ENCODE measurements at places on chromosomes 2 and 18.

- DNase-seq = no peak
Measured at GRCh38 chr2:41726364-41726763, 321.5 kb upstream of the PKDCC start.

- DNase-seq = peak; percentile 80
Measured at GRCh38 chr2:71000780-71001591, 6.3 kb upstream of the TEX261 start.

- DNase-seq = no peak
Measured at GRCh38 chr2:116716038-116716437, 1098.5 kb upstream of the DDX18 start.

DNA sequence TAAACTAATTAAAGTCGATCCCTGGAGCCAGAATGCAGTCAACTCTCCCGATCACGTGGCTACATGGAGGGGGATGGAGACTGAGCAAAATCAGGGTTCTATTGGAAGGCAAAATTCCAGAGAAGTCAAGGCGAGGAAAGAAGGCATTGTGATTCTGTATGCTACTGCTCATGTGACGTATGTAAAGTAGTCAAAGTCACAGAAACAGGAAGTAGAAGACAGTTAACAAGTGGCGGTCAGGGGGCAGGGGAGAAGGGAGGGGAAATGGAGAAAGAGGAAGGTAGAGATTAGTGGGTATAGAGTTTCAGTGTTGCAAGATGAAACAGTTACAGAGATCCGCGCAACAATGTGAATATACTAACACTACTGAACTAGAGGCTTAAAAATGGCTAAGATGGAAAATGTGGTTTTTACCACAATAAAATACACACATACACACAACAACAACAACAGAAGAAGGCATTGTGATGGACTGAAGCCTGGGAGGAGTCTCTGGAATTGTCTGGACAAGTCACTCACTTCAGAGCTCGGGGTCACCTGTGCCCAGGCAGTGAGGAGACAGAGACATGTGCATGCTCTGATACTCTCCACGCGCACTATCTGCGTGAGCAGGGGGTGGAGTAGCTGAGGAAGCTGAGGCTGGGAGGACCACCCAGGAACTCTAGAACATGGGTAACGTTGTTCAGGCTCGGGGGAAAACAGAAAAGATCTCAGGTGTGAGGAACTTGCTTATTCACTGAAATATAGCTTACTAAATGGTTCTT is 89.9 kb upstream of the CDCA7 start:
- peak; percentile 34 for DNase-seq

- no peak for DNase-seq
Measured at GRCh38 chr2:8457092-8457481, 224.8 kb upstream of the ID2 start.

GRCh38 chr2:28274911-28275685 is 117.6 kb upstream of the FOSL2 start:
- DNase-seq = peak; percentile 13

DNA sequence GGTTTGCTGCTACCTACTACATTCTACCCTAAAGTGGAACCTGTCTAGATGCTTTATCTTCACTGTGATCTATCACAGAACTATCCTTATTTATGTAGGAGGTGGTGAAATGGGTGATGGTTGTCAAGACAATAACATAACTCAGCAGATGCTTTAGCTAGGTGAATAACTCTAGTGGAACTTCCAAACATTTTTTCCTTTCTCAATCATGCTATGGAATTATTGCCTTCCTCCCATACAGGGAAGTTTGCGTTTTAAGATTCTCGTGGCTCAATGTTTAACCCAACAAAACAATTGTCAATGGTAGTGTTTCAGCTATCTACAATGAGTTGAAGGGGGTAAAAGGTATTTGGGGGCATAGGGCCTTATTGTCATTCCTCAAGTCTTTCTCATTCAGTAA is 82.6 kb upstream of the GLI2 start:
- DNase-seq = no peak

DNA sequence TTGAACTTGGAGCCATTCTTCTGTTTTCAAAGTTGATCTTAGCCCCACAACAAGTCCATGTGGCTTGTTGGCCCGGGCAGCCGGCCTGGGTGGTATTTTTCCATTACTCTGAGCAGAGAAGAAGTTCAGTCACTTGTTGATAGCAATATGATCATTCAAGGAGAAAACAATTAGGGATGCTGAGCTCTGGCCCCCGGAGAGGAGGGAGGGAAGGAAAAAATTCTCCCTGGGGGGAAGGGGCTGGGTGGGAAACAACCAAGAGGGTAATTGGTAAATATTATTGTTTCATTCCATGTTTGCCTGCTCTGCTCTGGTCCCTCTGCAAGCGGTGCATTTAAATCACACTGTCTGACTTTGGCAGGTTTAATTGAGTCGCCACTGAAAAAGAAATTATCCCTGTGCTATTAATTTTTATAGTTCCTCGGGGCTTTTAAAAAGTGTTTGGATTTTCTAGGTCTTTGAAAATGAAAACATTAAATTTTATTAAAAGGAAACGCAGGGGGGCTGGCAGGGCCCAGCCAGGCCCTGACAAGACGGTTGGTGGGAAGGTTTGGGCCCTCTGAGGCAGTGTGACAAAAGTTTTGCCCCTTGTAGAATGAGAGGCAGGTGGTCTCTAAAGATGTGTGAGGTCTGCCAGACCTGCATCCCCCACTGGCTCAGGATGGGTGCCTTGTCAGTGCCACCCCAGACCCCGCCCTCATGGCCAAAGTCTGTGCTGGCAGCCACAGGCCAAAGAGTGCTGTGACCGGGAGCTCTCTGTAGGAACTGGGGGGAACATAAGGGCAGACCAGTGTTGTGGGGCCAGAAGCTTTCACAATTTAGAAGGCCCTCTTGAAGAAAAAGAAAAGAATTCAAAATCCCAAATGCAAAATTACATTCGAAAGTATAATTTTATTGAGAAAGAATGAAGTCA is 52.5 kb upstream of the SLC14A2 start:
- no peak for DNase-seq

DNA sequence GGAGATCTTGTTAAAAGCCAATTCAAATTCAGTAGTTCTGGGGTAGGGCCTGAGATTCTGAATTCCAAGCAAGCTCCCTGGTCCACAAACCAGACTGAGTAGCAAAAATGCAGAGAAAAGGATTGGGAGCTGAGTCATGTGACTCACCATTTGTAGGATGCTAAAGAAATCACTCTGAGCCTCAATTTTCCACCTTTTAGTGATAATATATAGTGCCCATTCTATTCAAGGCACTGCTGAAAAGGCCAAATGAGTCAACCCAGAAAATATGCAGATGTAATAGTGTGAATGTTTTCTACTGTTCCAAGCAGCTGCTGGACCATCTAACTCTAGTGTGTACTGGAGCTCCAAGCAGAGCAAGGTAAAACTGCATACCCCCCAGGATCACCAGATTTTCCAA is 47.2 kb downstream of the SLC14A2 start:
- no peak for DNase-seq

DNA sequence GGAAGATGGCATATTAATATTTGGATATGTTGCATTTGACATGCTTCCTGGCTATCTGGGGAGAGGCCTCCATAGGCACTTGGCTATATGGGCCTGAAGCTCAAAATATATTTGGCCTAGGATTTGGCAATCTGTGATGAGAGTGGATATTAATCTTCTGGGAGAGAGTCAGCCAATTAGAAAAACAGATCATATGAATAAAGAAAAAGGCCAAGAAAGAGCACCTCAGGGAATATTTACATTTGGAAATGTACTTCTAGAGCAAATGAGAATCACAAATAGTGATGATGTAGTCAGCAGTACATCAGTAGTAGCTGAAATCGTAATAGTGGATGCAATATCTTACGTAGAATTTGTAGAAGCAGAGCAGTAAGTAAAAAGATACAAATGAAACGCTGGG is 277.0 kb downstream of the CTNNA2 start:
- no peak for DNase-seq

DNA sequence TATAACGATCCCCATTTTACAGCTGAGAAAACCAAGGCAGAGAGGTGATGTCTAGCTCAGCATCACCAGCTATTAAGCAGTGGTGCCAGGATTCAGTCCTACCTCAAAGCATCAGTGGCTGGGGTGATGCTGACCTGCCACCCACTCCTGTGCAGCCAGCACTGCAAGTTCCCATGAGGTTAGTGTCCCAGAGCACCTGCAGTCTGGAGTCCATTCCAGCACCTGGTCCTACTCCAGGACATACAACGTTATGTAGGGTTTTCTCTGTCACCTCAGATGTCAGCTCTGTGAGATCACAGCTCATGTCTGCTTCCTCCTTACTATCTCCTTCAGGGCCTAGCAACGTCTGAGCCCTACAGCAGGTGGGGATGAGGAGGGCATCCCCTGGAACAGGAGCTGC is 328.0 kb upstream of the HS6ST1 start:
- DNase-seq = no peak

DNA sequence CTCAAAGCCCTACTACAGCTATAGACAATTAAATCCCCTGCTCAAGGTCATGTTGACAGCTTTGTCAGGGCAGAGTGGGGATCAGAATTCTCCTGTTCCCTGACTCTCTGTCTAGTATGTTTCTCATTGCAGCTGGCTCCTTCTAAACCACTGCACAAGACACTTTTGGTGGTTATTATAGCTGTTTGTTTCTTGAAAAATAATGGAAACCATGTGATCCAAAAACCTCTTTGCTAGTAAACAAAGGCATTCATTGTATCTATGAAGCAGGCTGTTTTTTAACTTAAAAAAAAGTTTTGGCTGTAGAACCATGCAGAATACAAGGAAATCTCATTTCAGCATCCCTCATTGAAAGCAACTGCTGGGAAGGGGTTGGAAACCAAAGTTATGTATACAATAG is 352.5 kb upstream of the EPHA4 start:
- no peak for DNase-seq

DNA sequence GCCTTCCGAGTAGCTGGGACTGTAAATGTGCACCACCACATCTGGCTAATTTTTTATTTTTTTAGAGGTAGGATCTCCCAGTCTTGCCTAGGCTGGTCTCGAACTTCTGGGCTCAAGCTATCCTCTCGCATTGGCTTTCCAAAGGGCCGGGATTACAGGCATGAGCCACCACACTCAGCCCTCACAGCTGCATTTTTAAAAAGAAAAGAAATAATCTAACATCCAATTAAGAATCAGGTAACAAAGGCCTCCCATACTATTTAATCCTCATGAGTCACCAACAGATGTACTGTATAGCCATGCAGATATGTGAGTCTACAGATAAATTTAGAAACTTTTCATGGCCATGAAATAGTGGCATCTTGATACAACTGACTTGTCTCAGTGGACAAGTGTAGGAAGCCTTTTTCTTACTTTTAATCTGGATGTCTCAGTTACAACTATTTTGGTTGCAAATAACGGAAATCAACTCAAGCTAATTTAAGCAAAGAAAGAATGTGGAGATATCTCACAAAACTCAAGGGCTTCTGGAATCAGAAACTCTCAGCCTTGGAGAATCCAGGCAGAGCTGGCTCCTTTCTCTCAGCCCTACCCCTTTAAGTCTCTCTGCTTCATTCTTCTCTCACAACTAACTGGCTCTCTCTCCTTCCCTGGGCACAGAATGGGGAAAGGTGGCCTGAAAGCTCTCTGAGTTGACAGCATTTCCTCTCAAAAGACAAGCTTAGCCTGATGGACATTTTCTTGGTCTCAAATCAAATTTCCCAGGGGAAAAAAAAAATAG is 12.8 kb upstream of the PPM1B start:
- DNase-seq = peak; percentile 15

DNA sequence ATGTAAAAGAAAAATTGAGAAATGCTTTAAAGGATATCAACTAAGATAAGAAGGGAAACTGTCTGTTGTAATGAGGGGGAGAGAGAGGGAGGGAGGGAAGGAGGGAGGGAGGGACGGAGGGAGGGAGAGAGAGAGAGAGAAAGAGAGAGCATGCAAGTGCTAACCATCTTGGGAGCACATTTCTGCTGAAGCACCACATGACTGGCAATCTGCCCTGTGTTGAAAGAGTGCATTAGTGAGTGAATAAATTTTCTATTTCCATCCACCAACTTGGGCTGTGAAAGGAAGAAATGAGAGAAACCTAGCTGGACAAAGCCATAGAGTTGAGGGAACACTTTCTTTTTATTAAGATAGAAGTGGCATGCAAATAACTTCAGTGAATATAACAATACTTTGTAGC is 110.7 kb downstream of the TMX3 start:
- no peak for DNase-seq

GRCh38 chr2:195312662-195313061 is 344.4 kb upstream of the SLC39A10 start:
- no peak for DNase-seq

DNA sequence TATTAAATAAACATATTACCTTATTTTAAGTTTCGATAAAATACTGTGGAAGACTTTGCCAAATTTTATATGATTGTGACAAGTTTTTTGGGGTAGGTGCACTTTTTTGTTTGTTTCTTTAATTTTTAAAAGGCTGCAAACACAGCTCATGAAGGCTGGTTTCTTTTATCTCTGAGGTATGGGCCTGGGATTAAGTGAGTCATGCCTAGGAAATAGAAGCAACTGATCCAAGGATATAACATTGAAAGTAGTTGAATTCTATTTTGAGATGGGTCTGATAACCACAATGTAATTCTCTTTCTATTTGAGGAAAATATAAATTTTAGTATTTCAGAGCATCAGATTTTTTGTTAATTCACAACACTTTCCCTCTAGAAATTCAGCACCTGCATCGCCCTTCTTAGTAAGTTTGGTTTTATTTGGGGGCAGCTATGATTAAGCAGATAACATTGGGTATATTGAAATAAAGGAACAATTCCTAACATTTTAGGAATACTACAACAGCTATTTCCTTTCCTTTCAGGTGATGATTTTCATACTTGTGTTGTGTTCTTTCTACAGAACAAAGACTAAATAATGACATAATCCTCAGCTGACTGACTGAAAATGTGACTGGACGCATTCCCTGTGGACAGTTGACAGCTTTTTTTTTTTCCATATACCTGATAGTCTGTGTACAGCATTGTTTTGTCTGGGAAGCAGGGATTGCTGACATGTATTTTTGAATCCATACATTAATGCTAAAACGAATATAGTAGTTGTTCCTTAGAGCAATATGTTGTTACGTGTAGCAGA is 16.8 kb downstream of the RBM45 start:
- no peak for DNase-seq

- peak; percentile 41 for DNase-seq
Measured at GRCh38 chr2:12050396-12050795, 304.0 kb downstream of the LPIN1 start.

GRCh38 chr18:78856569-78857313 is 122.9 kb upstream of the SALL3 start:
- DNase-seq = no peak

DNA sequence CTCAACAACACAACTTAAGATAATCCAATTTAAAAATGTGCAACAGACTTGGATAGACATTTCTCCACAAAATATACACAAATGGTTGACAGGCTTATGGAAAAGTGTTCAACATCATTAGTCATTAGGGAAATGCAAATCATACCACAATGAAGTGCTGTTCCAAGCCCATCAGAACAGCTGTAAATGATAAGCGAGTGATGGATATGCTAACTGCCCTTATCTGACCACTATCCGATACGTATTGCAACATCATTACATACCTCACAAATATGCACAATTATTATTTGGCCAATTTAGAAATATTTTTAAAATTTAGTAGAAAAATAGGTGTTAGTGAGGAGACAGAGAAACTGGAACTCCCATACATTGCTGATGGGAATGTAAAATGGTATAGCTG is 62.2 kb downstream of the PPP4R1 start:
- DNase-seq = no peak

Measured in hematopoietic multipotent progenitor cell treated with erythropoietin and hydrocortisone succinate and interleukin-3 and kit ligand, for 8 days (in vitro differentiated cells).